Neural crest cell (in vitro differentiated cells): ENCODE measurements at places on chromosomes 12 and 14. TPM values are rescaled to one million over a fixed set of nuclear protein-coding genes. Genes with fewer than 3 reads are reported as not detected.

- DNase-seq = no peak
- H3K4me3 ChIP-seq = no peak overlapping the region
- H3K4me1 ChIP-seq = peaks cover 12% of the 10 kb centered on the region
- no peaks in the 10 kb centered on the region for H3K36me3 ChIP-seq
- no peaks in the 10 kb centered on the region for H3K27me3 ChIP-seq
Measured at GRCh38 chr14:99472937-99473336, 7.7 kb downstream of the SETD3 start.

The RFX4 gene
- 52.1 and 53.8 TPM in 2 replicates for total RNA-seq

DNA sequence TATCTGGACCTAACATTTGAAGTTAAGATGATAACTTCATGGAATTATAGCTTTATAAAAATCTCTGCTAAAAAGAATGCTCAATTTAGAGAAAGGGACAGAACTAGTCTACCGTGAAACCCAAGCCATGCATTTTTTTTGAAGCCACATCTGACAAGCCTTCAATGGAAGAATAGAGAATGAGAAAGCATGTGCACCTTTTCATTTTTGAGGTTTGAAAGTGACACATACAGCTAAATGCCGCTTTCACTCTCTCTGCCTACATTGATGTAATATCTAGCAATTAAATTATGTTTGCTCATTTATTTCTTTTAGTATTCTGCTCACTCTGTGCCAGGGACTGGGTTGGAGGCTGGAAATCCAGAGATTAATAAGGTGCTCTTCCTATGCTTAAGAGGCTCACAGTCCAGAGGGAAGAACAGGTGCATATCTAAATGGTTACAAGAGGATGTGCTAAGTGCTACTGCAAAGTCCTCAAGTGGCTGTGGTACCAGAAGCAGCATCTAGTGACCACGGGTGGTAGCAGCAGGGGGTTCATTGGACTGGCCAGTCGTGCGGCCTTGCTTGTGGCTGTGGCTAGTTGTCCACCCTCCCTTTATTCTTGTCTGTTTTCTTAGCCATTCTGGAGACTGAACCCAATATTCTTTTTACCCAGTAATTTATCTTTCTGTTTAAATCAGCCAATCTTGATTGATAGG lies 60.4 kb downstream of the PPP1R36 start:
- no peak for DNase-seq
- H3K27ac ChIP-seq = peak overlapping the region; percentile 32
- peaks cover 10% of the 10 kb centered on the region for H3K4me1 ChIP-seq
- H3K36me3 ChIP-seq = no peaks in the 10 kb centered on the region

DNA sequence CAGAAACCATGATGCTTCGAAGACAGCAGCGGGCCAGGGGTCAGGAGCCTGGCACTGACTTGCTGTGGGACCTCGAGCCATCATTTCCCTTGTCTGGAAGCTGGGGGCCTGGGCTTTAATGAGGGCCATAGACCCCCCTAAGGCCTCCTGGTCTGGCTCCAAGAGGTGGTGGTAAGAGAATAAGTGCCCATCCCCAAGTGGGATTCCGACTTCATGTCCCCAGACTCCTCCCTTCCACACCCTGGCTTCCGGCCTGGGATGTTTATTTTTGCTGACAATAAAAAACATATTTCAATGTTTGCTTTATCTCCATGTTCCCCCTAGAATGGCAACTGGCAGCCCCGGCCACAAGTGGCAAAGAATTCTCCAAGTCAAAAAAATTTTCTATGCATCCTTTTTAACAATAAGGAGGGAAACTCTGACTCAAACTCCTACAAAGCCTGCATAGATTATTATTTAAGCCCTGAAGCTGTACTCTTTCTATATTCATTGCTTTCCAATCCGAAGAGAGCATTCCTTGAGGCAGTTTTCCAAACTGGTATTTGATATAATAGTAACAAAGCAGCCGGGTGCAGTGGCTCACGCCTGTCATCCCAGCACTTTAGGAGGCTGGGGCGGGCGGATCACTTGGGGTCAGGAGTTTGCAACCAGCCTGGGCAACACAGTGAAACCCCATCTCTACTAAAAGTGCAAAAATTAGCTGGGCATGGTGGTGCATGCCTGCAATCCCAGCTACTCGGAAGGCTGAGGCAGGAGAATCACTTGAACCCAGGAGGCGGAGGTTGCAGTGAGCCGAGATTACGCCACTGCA lies 84.0 kb downstream of the ITPK1 start:
- H3K36me3 ChIP-seq = no peaks in the 10 kb centered on the region
- DNase-seq = no peak
- peaks cover 67% of the 10 kb centered on the region for H3K4me1 ChIP-seq
- H3K27ac ChIP-seq = peak overlapping the region; percentile 8
- peak overlapping the region; percentile 42 for H3K4me3 ChIP-seq

DNA sequence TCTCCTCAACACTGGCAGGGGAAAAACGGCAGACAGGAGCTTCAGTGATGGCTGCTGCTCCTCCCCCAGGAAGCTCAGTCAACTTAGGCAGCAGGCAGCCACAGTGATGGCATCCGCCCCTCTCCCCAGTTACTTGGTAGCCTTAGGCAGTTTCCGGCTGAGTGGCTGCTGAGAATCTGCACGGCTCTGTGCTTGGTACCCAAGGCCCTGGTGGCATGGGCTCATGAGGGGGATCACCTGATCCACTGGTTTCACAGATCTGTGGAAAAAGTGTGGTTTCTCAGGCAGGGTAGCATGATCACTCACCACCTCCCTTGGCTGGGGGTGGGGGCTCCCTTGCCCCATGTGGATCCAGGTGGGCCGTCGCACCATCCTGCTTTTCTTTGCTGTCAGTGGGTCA lies 244.6 kb upstream of the MDGA2 start:
- no peak overlapping the region for H3K27ac ChIP-seq
- H3K36me3 ChIP-seq = no peaks in the 10 kb centered on the region
- H3K27me3 ChIP-seq = no peaks in the 10 kb centered on the region

DNA sequence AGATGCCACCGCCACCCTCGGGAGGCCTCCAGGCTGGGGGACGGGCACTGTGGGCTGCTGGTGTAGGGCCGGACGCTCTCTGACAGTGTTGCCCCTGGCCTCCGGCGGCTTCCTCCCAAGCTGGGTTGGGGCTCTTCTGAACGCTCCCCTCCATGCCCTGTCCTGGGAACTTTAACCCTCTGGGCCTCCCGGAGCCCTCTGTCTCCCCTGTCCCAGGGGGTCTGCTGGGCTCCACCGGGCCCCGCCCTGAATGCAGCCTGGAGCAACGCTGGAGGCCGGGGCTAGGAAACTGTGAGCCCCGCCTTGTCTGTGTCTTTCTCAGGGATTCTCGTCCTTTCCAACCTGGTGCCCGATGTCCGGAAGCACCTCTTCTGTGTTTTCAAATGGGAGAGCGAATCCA lies 45.7 kb upstream of the FBRSL1 start:
- H3K27ac ChIP-seq = no peak overlapping the region
- H3K27me3 ChIP-seq = peaks cover 20% of the 10 kb centered on the region
- H3K4me3 ChIP-seq = no peak overlapping the region
- no peaks in the 10 kb centered on the region for H3K36me3 ChIP-seq
- DNase-seq = no peak

GRCh38 chr12:30191696-30192455 lies 408.1 kb upstream of the TMTC1 start:
- no peak for DNase-seq
- no peak overlapping the region for H3K4me3 ChIP-seq
- H3K27me3 ChIP-seq = peaks cover 2% of the 10 kb centered on the region
- no peaks in the 10 kb centered on the region for H3K4me1 ChIP-seq

- peaks cover 34% of the 10 kb centered on the region for H3K27me3 ChIP-seq
- H3K36me3 ChIP-seq = no peaks in the 10 kb centered on the region
- H3K4me1 ChIP-seq = peaks cover 19% of the 10 kb centered on the region
- H3K27ac ChIP-seq = peak overlapping the region; percentile 15
- H3K4me3 ChIP-seq = peak overlapping the region; percentile 61
- peak; percentile 33 for DNase-seq
Measured at GRCh38 chr12:52873832-52874572, 25.2 kb upstream of the KRT78 start.

DNA sequence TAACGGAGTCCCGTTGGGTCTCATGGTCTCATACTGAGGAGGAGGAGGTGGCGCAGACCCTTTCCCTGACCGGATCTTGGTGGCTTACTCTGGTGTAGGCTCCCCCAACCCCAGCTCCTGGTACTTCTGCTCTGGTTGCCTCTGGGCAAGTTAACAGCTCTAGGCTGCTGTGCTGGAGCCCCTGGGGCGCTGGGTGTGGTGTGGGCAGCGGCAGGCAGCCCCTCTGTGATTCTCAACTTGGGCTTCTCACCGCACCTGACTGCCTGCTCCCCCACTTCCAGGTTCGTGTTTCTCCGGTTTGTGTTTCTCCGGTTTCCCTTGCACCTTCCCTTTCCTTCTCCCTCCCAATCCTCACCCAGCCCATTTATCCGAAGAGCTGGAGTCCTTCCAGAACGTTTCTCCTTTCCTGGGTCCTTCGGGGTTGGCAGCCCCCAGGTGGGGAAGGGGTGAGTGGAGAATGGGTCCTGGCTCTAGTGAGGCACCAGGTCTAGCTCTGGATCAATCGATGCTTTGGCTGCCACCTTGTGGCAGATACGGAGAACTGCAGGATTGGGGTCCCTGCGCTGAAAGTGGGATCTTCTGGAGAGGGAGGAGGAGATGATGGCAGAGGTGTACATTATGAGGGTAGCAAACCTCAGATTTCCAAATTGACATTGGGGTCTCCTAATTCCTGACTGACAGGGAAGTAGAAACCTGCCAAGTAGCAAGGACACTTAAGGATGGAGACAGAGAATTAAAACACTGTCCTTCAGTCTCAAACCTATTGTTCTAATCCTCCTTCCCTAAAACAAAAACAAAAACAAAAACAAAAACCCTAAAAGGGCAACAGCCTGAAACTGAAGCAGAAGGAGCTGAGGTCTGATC lies 8.3 kb downstream of the CISTR start:
- no peak overlapping the region for H3K4me3 ChIP-seq
- no peak overlapping the region for H3K27ac ChIP-seq
- peak; percentile 68 for DNase-seq

- H3K36me3 ChIP-seq = peaks cover 3% of the 10 kb centered on the region
- no peak for DNase-seq
- no peaks in the 10 kb centered on the region for H3K27me3 ChIP-seq
- H3K4me1 ChIP-seq = peaks cover 67% of the 10 kb centered on the region
- no peak overlapping the region for H3K27ac ChIP-seq
- H3K4me3 ChIP-seq = no peak overlapping the region
Measured at GRCh38 chr14:59343585-59343984, 121.6 kb downstream of the GPR135 start.

DNA sequence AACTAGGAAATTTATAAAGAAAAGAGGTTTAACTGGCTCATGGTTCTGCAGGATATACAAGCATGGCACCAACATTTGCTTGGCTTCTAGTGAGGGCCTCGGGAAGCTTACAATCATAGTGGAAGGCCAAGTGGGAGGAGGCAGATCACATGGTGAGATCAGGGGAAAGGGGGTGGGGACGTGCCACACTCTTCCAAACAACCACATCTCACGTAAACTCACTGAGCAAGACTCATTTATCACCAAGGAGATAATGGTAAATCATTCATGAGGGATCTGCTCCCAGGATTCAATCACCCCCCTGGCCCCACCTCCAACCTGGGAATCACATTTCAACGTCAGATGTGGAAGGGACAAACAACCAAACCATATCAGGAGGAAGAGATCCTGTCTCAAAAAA lies 35.8 kb downstream of the NUMB start:
- no peaks in the 10 kb centered on the region for H3K27me3 ChIP-seq
- peaks cover 14% of the 10 kb centered on the region for H3K4me1 ChIP-seq
- no peak overlapping the region for H3K27ac ChIP-seq
- no peak for DNase-seq
